ENCODE measurements at places on chromosomes 12 and 14. TPM values are rescaled to one million over a fixed set of nuclear protein-coding genes. Genes with fewer than 3 reads are reported as not detected.

The CISTR gene
- total RNA-seq, result 1.1 TPM

The TRHDE gene
- total RNA-seq, result 4.8 TPM

The OTOGL gene
- total RNA-seq, result 0.05 TPM

- ATAC-seq, result no peak
Observed at GRCh38 chr14:99345472-99345871, 73.5 kb upstream of the BCL11B start.

- no peak for ATAC-seq
Observed at GRCh38 chr12:26612203-26612602, 220.8 kb downstream of the ITPR2 start.

GRCh38 chr14:86310611-86311010 lies 780.7 kb downstream of the FLRT2 start:
- ATAC-seq, result no peak

DNA sequence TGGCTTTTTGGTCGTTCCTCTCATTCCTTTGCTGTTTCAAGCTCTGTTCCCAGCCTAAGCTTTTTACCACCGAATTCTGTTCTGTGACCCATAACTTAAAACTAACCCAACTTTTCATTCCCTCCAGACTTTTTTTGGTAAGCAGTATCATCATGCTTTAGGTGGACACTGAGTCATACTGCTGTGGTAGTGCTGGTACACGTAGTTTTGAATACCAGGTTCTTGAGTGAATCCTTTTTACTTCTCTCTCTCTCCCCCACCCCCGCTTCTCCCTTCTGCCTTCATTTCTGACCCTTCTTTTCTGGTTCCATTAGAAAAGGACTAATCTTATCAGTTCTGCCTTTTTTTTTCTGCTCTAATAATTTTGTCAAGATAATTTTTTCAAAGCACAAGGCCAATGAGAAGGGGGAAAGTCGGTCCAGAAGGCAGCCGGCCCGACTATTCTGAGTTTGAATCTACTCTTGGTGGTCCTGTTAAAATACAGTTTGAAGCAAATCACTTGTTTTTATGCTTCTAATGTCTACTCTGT lies 2.3 kb upstream of the MDM2 start:
- ATAC-seq, result no peak

GRCh38 chr12:40378691-40379090 lies 153.9 kb downstream of the LRRK2 start:
- no peak for ATAC-seq

- no peak for ATAC-seq
Observed at GRCh38 chr12:3122841-3123678, 45.9 kb downstream of the TSPAN9 start.

DNA sequence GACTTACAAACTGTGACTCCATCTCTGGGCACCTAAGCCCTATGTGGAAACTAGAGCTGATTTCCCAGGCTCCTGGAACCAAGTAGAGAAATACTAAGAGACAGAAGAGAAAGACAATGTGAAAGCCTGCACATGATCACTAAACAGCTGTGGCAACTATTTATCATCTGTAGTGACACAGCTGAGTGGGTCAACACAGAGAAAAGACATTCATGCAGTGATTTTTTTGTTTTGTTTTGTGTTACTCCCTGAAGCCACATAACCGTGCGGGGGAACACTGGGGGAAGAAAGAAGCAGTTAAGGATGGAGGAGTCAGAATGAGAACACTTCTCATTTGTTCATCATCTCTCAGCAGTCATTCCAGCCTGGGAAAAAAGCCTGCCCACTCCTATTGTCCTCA lies 1.5 kb downstream of the PRR4 start:
- ATAC-seq, result peak; percentile 75

- peak; percentile 30 for ATAC-seq
Observed at GRCh38 chr12:124752437-124753227, 111.0 kb downstream of the SCARB1 start.

- ATAC-seq, result no peak
Observed at GRCh38 chr14:24924544-24924943, 125.4 kb downstream of the STXBP6 start.

GRCh38 chr12:3624273-3624672 lies 128.6 kb downstream of the CRACR2A start:
- no peak for ATAC-seq
